Naive thymus-derived CD8-positive, alpha-beta T cell (primary cell): ENCODE measurements at places on chromosomes 7 and 10. TPM values are rescaled to one million over a fixed set of nuclear protein-coding genes. Genes with fewer than 3 reads are reported as not detected.
A peak's percentile ranks its signal among the peaks of the same experiment; 100 is the strongest.

TDRD1 gene
- total RNA-seq = 0.18 TPM

GRCh38 chr7:1368682-1369571 lies 90.3 kb downstream of the MICALL2 start:
- peaks cover 63% of the 10 kb centered on the region for H3K27me3 ChIP-seq
- H3K4me1 ChIP-seq = no peaks in the 10 kb centered on the region
- H3K36me3 ChIP-seq = no peaks in the 10 kb centered on the region
- no peak overlapping the region for H3K4me3 ChIP-seq
- DNase-seq = no peak

- H3K4me3 ChIP-seq = no peak overlapping the region
- no peak overlapping the region for H3K27ac ChIP-seq
- no peaks in the 10 kb centered on the region for H3K36me3 ChIP-seq
- H3K4me1 ChIP-seq = no peaks in the 10 kb centered on the region
These were observed 6.9 kb upstream of the HILPDA start for GRCh38 chr7:128448751-128449302.

DNA sequence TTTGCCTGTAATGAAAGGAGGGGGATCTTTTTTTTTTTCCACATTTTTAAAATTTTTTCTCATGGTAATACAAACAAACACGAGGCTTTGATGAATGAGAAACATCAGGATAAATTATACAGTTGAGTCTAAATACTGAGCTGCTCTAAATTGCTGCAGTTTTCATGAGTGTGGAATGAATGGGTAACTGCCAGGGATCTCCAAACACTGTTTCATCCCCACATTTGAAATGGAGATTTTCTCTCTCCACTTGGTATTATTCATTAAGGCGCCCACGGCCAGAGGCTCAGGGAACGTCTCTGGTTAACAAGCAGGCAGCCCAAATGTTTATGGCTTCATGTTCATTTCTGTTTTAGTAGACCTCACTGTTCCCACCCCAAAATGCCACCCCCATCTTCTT lies 717.1 kb downstream of the GRID1 start:
- H3K4me3 ChIP-seq = no peak overlapping the region
- H3K4me1 ChIP-seq = no peaks in the 10 kb centered on the region
- no peaks in the 10 kb centered on the region for H3K36me3 ChIP-seq
- H3K27ac ChIP-seq = no peak overlapping the region

GRCh38 chr7:105480931-105481330 lies 41.1 kb downstream of the PUS7 start:
- H3K27me3 ChIP-seq = no peaks in the 10 kb centered on the region
- no peak for DNase-seq
- H3K36me3 ChIP-seq = peaks cover 45% of the 10 kb centered on the region
- no peak overlapping the region for H3K27ac ChIP-seq
- no peaks in the 10 kb centered on the region for H3K4me1 ChIP-seq

ACTR3C gene
- 9.8 TPM for total RNA-seq

- H3K27ac ChIP-seq = peak overlapping the region; percentile 89
- H3K4me3 ChIP-seq = peak overlapping the region; percentile 52
- H3K4me1 ChIP-seq = peaks cover 21% of the 10 kb centered on the region
- no peak for DNase-seq
- H3K36me3 ChIP-seq = no peaks in the 10 kb centered on the region
These were observed 42.2 kb upstream of the SRGN start for GRCh38 chr10:69045441-69046300.

FKBP6 gene
- total RNA-seq = not detected

CC2D2B gene
- total RNA-seq = not detected

DNA sequence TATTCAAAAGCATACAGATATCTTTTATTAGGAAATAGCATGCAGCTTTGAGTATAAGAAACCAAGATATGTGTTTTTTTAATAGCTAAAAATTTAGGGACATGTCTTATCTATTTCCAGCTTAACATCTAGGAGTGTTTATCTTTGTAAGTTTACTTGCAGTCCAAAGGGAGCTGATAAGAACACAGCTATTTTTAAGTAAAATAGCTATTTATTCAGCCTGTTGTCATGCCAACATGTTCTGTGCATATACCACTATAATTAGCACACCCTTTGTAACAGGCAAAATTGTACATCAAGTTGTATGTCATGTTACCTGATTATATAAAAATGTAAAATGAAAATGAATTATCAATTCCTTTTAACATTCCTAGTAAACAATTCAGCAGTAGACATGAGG lies 29.6 kb downstream of the FAM133B start:
- no peaks in the 10 kb centered on the region for H3K27me3 ChIP-seq
- H3K27ac ChIP-seq = no peak overlapping the region
- no peak for DNase-seq

- no peak overlapping the region for H3K27ac ChIP-seq
- peaks cover 8% of the 10 kb centered on the region for H3K27me3 ChIP-seq
- peaks cover 2% of the 10 kb centered on the region for H3K36me3 ChIP-seq
- H3K4me3 ChIP-seq = no peak overlapping the region
These were observed 21.0 kb upstream of the GRB10 start for GRCh38 chr7:50803359-50804337.

FGFBP3 gene
- 10.2 TPM for total RNA-seq

RHBDD2 gene
- total RNA-seq = 49.8 TPM

HOXA10 gene
- total RNA-seq = not detected

DNA sequence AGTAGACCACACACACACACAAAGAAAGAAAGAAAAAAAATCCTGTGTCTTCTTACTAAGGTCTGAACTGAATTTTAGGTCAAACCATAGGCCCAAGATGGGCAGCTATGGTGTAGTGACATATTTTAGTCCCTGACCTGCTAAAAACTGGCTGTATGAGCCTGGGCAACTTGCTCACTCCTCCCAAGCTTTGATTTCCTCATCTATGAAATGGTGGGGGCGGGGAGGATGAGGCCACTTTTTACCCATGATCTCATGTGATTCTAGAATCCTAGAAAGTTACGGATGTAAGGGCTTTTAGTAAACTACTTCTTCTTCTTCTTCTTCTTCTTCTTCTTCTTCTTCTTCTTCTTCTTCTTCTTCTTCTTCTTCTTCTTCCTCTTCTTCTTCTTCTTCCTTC lies 6.1 kb upstream of the CCL24 start:
- H3K4me3 ChIP-seq = no peak overlapping the region
- H3K27ac ChIP-seq = peak overlapping the region; percentile 53
- no peaks in the 10 kb centered on the region for H3K27me3 ChIP-seq
- peaks cover 2% of the 10 kb centered on the region for H3K4me1 ChIP-seq
- H3K36me3 ChIP-seq = no peaks in the 10 kb centered on the region

STEAP1 gene
- not detected for total RNA-seq

GRCh38 chr7:150631084-150631826 lies 930 bp downstream of the GIMAP6 start:
- peaks cover 26% of the 10 kb centered on the region for H3K36me3 ChIP-seq
- peak overlapping the region; percentile 98 for H3K27ac ChIP-seq
- no peaks in the 10 kb centered on the region for H3K27me3 ChIP-seq
- DNase-seq = peak; percentile 16

RBP3 gene
- total RNA-seq = not detected

SPOCK2 gene
- 578 TPM for total RNA-seq

DNA sequence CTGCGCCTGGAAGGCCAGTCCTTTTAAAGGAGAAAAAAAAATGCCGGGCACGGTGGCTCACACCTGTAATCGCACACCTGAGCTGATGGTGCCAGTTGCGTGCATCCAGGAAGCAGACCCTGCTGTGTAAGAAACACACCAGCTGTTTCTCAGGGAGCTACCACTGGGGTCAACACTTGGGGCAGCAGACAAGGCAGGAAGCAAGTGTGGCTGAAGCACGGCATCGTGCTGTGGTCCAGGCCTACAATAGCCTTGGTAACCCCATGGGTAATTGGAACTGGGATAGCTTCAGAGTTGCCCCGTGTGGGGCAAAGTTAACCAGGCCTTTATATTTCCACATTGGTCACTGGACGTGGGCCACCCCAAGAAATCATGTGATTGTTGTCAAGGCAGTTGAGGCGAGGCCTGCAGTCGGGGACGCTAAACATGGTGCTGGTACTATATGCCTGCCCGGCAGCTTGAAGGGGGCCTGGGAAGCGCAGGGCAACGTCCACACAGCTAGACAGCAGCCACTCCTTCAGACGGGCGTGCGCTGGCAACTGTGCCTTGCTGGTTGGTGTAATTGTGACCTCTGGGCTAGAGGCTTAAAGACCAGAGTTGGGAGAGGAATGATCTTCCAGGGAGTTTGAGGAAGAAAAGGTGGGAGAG lies 2.5 kb upstream of the TACR2 start:
- no peaks in the 10 kb centered on the region for H3K27me3 ChIP-seq
- H3K27ac ChIP-seq = peak overlapping the region; percentile 1
- H3K4me3 ChIP-seq = no peak overlapping the region
- H3K4me1 ChIP-seq = peaks cover 16% of the 10 kb centered on the region
- DNase-seq = no peak

DNA sequence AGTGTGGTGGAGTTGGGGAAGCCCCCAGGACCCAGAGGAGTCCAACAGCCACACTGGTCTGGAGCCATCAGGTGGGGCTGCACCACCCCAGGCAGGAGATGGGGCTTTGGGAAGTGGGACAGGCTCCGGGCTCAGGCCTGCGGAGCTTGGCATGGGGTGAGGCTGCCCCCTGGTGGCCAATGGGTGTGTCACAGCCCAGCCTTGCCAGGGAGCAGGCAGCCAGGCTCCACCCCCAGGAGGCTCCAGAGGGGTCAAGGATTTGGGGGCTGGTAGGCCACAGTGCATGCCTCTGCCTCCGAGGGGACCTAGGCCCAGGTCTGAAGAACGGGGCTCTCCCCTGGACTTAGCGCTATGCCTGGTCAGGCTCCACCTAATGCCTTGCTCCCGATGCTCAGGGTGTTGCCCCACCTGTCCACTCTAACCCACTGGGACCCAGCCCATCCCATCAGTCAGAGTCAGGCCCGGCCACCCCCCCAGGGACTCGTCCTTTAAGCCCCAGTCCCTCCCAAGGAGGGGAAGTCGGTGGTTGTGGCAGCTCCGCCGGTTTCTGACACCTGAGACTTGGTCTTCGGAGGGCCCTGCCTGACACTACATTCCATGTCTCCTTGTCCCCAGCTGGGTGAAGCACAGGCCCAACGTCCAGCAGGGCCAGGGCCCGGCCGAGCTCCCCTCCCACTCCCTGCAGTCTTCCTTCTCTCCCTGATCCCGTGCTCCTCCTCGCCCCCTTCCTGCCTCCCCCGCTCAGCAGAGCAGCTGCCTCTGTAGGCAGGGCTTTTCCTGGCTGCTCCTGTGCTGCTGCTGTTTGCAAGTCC lies 11.3 kb upstream of the SAMD8 start:
- no peaks in the 10 kb centered on the region for H3K36me3 ChIP-seq
- peak; percentile 58 for DNase-seq
- no peak overlapping the region for H3K4me3 ChIP-seq

DNA sequence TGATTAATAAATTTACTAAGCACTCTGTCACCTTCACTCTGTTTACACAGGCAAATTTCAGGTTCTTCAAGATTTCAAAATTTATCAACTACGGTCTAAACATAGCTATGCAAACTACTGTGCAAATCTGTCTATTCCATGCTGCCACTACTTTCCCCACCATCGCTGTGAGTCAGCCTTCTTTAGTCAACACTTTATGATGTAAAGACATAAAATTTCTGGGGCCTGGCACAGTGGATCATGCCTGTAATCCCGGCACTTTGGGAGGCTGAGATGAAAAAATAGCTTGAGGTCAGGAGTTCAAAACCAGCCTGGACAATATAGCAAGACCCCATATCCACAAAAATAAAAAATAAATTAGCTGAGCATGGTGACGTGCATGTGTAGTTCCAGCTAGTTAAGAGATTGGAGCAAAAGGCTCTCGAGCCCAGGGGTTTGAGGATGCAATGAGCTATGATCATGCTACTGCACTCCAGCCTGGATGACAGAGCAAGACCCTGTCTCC lies 42.6 kb downstream of the CNOT4 start:
- no peak overlapping the region for H3K27ac ChIP-seq
- peaks cover 5% of the 10 kb centered on the region for H3K36me3 ChIP-seq
- H3K4me1 ChIP-seq = peaks cover 15% of the 10 kb centered on the region
- H3K4me3 ChIP-seq = no peak overlapping the region

PIP gene
- not detected for total RNA-seq

DNA sequence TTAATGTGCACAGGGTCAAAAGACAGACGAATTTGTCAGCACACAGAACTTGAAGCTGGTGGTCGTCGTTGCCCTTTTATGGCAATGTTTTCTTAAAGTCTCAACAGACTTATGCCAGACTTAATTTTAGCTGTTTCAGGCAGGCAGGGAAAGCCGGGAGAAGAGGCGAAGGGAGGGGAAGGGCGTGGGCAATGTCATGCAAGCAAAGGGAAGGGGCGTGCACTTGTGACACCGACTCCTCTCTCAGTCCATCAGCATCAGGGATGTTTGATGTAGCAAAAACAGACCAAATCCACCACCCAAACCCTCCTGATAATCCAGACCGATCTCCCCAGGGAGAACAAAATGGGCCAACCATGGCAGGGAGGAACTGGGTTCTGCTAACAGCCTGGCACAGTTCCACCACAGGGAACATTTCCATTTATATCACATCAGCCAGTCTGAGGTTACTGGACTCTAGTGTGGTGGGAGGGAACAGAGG lies 118.1 kb upstream of the RHEB start:
- no peak overlapping the region for H3K27ac ChIP-seq
- no peak overlapping the region for H3K4me3 ChIP-seq
- H3K4me1 ChIP-seq = peaks cover 4% of the 10 kb centered on the region
- no peaks in the 10 kb centered on the region for H3K36me3 ChIP-seq

MALRD1 gene
- 0.55 TPM for total RNA-seq

DNA sequence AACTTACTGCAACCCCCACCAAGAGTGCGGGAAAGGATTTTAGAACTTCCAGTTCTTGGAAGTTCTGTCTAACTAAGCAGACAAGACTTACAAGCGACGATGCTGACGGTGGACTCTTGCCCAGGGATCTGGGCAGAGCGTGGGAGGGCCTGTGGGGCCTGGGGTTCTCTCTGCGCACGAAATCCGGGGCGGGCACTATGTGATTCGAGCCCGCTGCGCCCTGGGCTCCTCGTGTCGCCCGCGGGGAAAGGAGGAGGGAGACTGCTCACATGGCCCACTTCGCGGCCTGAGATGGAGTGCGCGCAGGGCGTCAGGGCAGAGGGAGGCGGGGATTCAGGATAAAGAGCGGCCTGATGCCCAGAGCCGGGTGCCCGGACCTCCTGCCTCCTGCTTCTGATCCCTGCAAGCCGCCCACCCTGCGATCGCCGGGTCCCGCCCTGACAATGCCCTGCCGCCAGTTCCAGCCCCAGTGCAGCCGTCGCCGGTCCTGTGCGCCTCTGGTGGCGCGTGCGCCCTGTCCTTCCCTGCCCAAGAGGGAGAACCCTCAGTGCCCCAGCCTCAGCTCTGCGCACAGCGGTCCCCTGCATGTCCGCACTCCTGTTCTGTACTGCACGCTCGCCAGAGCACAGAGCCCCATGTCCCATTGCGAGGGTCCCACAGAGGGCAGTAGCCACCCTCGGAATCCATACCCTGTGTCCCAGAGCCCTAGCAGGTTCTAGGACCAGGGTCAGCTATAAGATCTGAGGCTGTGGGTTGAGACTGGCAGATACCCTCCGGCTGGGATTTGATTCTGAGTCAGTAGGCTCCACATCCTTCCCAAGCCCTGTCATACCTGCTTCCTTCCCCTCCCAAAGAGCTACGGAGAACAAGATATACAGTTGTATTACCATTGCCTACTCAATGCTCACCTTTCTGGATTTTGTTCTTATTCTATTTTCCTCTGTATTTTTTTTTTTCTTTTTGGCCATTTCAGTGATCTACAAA lies 99.4 kb upstream of the TMEM106B start:
- H3K4me1 ChIP-seq = peaks cover 15% of the 10 kb centered on the region
- peak overlapping the region; percentile 54 for H3K27ac ChIP-seq
- H3K27me3 ChIP-seq = peaks cover 25% of the 10 kb centered on the region
- H3K4me3 ChIP-seq = peak overlapping the region; percentile 79
- H3K36me3 ChIP-seq = peaks cover 2% of the 10 kb centered on the region
- peak; percentile 29 for DNase-seq

ELAPOR2 gene
- total RNA-seq = 8.6 TPM

ADAP1 gene
- total RNA-seq = 14.5 TPM

GRCh38 chr7:121872831-121873288 lies at the start of gene PTPRZ1:
TSS of gene PTPRZ1 (plus strand) at chr7:121873161. CDS start at chr7:121873500, 339 bp downstream.
- H3K27me3 ChIP-seq = peaks cover 15% of the 10 kb centered on the region
- DNase-seq = no peak
- H3K4me1 ChIP-seq = peaks cover 9% of the 10 kb centered on the region
- H3K36me3 ChIP-seq = peaks cover 3% of the 10 kb centered on the region
- H3K4me3 ChIP-seq = peak within 1 kb of the TSS; percentile 8

UTF1 gene
- not detected for total RNA-seq
